ENCODE measurements at places on chromosomes 3 and 15. TPM values are rescaled to one million over a fixed set of nuclear protein-coding genes. Genes with fewer than 3 reads are reported as not detected.

- DNase-seq: no peak
Measured at GRCh38 chr15:43102187-43102586, 3.7 kb downstream of the UBR1 start.

GRCh38 chr3:171347301-171348039 is 112.7 kb downstream of the TNIK start:
- no peak for DNase-seq

- DNase-seq: no peak
Measured at GRCh38 chr3:47961815-47962606, 54.2 kb downstream of the MAP4 start.

GRCh38 chr15:67062369-67062985 is 2.9 kb upstream of the SMAD3 start:
- no peak for DNase-seq

GRCh38 chr3:109640146-109640652 is 302.9 kb upstream of the DPPA4 start:
- no peak for DNase-seq

- DNase-seq: peak; percentile 83
Measured at GRCh38 chr3:127747751-127748521, 74.4 kb downstream of the MGLL start.

DNA sequence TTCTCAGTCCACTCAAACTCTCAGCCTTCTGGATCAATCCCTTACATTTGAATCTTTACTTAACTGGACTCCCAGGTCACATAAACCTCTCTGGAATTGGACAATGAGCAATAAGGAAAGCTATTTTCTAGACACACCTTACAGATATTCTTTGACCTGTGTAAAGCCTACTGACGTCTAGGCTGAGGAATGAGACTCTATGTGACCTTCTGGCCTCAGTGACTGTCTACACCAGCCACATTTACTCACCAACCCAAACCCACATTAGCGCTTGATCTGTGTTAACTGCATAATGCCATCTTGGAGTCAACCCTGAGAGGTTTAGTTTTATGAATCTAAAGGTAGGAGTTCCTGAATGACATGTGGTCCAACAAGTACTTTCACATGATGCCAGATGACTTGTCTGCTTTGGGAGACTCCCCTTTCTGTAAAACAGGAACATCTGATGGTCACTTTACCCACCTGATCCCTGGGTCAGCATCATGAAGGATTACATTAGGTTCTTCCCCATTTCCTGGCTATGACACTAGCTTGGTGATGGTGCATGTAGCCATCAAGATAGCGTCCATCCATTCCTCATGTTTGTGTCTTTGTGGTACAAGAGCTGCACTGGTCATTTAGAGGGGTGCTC is 11.4 kb upstream of the COMMD2 start:
- no peak for DNase-seq

DNA sequence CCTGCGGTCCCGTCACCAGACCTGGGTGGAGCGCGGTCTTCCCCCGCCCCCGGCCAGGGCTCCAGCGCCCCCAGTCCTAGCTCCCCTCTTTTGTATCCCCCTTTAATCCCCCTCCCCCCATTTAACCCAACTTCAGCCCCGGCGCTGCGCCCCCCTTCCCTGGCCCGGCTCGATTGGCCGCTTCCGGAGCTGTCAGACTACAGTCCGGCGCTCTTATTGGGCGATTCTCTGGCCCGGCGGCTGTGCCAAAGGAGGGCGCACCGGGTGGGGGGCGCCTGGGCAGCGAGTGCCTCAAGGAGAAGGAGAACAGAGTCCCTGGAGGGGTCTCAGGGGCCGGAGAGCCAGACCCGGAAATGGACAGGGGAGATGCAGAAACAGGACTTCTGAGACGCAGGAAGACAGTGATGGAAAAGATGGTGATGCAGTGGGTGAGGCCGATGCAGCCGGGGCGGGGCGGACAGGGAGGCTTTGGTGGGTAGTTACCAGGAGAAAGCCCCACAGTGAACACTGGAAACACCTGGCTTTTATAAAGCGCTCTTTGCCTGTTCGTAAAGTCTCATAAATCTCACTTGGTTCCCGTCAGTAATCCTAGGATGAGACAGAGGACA is 1.2 kb upstream of the ADCY5 start:
- DNase-seq: peak; percentile 84

- no peak for DNase-seq
Measured at GRCh38 chr15:61753018-61753710, 307.1 kb downstream of the VPS13C start.

DNA sequence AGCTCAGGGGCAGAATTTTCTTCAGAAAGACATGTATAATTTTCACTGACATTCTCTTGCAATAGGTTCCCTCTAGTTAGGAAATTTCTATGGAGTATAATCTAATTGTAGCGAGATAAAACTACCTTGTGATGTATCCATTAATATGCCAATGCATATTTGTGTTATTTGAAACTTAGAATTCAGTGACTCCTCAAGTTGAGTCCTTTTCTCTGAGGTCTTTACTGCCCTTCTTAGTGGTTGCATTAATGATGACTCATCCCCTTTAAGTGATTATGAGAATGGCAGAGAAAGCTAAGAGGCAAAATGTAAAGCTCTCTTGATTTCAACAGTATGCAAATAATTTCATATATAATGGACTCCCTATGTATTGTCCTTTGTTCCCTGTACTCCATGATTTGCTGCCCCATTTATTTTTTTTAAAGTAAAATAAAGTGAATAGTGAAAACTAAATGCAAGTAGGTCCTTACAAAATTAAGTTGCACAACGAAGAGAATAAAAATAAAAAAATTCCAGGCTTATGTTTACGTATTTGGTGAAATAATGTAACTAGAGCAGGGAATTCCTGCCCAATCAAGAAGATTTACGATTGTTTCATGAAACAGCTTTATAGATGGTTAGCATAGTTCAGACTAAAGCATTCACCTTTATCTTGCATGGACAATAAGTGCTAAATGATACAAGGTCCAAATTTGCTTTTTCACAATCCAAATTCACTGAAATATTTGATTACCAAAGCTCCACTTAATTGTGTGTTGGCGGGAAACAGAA is 78.1 kb downstream of the ZPLD1 start:
- DNase-seq: no peak

DNA sequence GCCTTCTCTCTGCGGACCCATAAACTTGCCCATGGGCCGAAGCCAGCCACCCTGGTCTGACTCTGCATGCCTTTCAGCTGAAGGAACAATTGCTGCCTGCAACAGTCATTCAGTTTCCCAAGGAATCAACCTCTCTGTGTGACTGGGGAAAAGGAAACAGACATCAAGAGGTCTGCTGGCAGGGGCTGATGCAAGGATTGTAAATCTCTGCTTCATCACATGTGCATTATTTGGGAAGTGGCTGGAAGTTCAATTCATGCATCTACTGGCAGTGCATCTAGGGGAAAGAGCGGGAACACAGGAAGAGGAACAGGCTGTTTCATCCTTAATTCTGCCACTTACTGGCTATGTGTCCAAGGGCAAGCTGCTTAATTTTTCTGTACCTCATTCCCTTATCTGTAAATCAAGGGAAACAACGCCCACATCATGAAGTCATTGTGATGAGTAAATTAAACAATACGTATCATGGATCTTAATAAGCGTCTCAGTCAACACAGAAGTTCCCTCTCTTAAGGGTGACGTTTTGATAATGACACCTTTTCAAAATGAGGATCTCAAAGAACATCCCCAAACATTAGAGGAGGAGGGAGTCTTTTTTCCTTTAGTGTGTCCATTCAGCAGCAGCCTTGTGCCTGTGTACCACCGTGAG is 17.4 kb upstream of the ADPGK start:
- DNase-seq: no peak

DNA sequence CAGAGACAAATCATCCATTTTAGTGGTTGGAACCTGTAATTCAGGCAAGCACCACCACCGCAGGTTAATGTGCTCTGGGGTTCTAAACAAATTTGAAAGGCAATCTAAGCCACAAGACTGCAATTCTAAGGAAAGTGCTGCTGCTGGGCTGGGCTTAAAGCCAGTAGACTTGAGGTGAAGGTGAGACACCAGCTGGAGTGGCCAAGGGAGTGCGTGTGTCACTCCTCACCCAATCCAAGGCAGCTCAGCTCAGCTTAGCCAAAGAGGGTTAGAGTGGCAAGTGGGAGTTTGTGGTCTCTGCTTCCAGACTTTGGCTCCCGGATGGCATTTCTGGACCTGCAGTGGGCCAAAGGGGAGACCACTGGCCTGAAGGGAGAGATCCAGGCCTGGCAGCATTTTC is 1655.6 kb downstream of the SI start:
- no peak for DNase-seq

DNA sequence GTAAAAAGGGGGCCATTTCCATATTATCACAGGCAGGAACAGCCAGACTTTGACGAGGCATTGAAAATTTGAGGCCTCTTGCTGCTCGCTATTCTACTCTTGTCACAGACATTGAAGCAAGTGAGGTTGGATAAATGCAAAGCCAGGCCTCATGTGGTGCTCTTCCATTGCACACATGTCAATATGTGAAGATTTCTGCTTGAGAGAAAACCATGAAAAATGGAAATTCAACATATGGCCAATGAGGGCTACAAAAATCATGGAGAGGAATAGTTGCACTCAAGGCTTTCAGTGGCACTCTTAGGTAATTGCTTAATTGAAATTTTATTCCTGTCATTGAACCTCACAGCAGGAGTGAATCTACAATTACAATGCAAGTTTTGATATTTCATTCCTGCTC is 185.6 kb upstream of the MBNL1 start:
- DNase-seq: no peak

DNA sequence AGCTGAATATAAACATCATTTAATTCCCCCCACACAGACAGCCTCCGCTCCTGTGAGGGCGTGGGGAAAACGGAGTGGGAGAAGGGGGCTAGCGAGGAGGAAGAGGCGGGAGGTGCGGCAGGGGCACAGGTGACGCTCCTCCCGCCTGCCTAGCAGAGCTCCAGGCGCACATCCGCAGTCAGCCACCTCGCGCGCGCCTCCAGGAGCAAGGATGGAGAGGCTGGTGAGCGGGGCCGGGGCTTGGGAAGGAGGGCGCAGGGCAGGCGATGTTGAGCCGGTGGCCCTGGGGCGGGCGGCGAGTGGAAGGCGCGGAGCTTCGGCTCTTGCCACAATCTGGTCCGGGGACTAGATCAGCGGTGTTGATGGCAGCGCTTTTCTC is at the start of gene CD200:
TSS of gene CD200 (plus strand) at position 155 of the 379 bp plus-strand sequence. CDS start at position 212, 57 bp downstream.
- peak; percentile 74 for DNase-seq

- DNase-seq: no peak
Measured at GRCh38 chr3:72395776-72396311, 452.4 kb downstream of the SHQ1 start.

The KCNAB1 gene
- 45.8 TPM for total RNA-seq

GRCh38 chr3:55489798-55490132 is 2.7 kb upstream of the WNT5A start:
- no peak for DNase-seq

- DNase-seq: no peak
Measured at GRCh38 chr3:162370141-162370540, 873.5 kb downstream of the OTOL1 start.

- peak; percentile 38 for DNase-seq
Measured at GRCh38 chr3:194619741-194620140, 13.5 kb downstream of the TMEM44 start.

DNA sequence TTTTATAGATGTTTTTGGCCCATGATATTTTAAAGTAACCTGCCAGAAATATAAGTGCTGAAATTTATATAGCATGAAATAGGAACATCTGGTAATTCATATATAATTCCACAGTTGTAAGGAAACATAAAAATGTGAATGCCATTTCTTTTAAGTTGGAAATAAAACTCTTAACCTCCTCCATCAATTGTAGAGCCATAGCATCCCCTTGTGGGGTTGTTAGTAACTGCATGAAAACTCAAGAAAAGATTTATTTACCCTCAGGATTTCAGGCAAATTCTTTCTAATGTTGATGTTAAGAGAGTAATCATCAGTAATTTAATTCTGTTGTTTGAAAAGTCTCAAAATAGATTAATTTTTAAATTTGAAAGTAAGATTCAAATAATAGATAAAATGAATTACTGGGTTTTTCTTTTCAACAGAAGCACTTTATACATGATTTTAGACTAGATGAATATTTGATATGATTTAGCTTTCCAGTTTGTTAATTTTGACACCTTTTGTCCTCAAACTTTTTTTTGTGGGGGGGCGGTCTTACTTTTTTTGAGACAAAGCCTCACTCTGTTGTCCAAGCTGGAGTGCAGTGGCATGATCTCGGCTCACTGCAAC is 74.7 kb downstream of the RASA2 start:
- DNase-seq: no peak

- DNase-seq: no peak
Measured at GRCh38 chr3:39286771-39287170, 6.9 kb upstream of the CX3CR1 start.

DNA sequence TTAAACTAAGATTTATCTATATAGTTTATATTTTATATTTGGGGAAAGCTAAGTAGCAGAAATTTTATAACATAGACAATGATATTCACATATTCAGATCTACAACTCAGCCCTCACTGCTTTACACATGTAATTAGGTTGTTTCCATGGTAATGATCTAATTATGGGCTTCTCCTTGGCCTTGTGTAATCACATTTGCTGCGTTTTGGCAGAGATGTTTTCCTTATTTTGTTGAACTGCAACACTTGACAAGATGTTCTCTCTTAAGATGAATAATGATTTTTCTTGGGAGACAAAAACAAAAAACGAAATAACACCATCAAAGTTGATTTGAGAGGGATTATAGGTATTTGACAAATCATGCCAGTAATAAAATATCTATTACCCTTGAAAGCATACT is 635.6 kb upstream of the TBL1XR1 start:
- no peak for DNase-seq

GRCh38 chr3:135458541-135459322 is 506.8 kb upstream of the PPP2R3A start:
- no peak for DNase-seq

The FETUB gene
- total RNA-seq: not detected

GRCh38 chr15:33865416-33865815 is 102.9 kb upstream of the CHRM5 start:
- no peak for DNase-seq

GRCh38 chr3:901953-902778 is 190.7 kb upstream of the CNTN6 start:
- DNase-seq: no peak

The TJP1 gene
- 120 TPM for total RNA-seq

- no peak for DNase-seq
Measured at GRCh38 chr3:149660462-149660861, 2.6 kb upstream of the WWTR1 start.

DNA sequence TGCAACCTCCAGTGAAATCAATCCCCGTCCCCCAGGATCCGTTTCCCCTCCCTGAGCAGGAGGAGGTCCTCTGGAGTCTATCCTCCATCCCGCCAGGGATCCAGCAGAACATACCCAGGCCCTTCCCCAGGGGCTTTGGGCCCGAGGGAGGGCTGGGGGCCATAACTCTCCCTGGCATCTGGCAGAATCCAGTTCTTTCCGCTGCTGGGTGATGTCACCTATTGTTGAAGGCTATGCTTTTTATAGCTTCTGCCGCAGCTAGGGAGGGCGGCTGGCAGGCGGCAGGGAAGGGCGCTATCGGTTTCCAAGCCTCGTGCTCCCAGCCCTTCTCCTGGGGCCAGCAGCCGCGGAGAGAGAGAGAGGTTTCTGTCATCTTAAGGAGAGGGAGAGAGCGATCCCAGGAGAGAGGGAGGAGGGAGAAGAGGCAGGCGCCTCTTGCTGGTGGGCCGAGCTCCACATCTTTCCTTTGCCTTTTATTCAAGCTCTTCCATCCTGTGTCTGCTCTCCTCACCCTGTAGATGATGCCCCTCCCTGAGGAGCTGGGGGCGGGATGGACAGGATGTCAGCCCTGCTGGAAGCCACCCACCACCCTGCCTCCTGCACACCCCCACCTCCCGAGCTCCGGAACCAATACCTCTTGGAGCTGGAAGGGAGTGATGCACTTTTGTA is 120.1 kb downstream of the ANP32A start:
- peak; percentile 79 for DNase-seq

Data from aorta (tissue), 5 donors.